ENCODE measurements at places on chromosomes 1 and 21.

DNA sequence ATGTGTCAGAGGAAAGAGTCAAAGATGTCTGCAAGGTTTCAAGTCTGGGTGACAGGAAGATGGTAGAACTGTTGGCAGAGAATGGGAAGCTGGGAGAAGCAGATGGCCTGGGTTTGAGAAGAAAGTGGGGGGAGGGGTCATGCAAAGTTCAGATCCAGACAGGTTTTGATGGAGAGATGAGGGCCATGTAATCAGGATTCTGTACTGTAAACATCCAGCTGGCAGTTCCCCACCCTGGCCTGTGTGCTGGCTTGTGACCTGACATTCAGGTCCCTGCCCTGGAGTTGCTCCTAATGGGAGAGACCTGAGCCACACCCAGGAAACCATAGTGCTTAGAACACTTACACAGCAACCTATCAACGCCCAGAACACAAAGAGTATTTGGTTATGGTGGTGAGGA is 15.6 kb upstream of the ETV3 start:
- DNase-seq = no peak

GRCh38 chr1:40014253-40014706 is 26.2 kb upstream of the CAP1 start:
- peak; percentile 68 for DNase-seq

DNA sequence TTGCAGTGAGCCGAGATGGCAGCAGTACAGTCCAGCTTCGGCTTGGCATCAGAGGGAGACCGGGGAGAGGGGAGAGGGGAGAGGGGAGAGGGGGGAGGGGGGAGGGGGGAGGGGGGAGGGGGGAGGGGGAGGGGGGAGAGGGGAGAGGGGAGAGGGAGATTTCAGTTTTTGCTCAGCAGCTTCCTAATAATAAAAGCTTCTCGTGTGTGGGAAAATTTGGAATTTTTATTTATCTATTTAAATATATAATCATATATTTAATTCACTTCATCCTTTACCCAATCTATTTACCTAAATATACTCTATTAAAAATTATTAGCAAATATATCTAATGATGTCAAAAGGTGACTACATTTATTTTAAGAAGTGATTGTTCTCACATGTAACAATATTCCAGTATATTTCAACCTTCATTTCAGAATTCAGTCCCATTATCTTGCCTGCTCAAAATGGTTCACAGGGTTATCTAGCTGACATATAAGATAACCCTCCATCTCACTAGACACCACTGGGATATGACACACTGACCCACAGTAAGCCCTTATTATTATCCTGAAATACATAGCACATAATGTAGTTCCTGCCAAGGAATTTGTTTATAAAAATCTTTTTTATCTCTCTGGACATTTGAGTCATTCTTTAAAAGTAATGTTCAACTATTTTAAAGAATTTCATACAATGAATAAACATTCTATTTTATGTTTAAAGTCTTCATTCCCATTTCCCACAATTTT is 105.9 kb downstream of the GPATCH2 start:
- peak; percentile 29 for DNase-seq

DNA sequence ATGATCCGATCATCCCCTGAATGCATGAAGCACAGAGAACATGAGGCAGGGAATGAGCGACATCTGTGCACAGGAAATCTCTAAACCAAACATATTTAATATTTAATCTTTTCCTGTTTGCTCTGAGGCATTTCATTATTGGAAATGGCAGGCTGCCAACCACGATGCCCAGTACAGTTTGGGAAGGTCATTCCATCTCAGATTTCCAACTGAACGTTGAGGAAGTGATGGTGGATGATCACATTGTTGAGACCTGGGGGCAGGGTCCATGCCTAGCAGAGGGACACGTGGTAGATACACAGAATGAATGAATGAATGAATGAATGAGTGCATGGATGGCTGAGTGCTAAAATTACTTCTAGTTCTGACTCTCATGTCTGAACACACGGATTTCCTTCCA is 15.9 kb upstream of the FASLG start:
- DNase-seq = peak; percentile 49

- DNase-seq = no peak
These were observed 16.1 kb upstream of the TMEM183A start for GRCh38 chr1:202991112-202991511.

DNA sequence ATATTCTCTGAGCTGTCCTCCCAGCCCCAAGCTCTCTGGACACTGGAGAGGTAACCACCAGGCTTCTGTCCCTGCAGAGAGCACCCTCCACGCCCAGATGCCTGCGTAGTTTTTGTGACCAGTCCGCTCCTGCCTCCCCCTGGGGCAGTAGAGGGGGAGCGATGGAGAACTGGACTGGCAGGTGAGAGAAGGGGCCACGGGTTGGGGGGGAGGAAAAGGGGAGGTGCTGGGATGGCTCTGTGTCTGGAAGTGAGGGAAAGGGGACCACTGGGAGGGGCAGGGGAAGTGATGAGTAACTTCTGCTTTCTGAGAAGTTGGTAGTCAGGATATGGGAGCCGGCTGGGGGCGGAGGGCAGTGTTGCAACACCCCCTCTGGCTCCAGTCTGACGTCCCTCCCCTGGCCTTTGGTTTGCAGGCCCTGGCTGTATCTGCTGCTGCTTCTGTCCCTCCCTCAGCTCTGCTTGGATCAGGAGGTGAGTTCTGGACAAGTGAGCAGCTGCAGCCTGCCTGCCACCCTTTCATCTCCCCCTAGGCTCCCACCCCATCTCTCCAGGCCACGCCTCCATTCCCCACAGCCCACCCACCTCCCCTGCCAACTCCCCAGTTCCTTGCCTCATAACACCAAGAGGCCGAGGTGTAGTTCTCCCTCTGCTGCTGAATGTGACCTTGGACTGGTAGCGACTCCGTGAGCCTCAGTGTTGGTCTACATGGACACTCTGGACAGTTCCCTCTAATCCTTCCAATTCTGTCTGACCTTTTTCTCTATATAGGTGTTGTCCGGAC is 3.1 kb downstream of the ADAMTSL4 start:
- peak; percentile 83 for DNase-seq

DNA sequence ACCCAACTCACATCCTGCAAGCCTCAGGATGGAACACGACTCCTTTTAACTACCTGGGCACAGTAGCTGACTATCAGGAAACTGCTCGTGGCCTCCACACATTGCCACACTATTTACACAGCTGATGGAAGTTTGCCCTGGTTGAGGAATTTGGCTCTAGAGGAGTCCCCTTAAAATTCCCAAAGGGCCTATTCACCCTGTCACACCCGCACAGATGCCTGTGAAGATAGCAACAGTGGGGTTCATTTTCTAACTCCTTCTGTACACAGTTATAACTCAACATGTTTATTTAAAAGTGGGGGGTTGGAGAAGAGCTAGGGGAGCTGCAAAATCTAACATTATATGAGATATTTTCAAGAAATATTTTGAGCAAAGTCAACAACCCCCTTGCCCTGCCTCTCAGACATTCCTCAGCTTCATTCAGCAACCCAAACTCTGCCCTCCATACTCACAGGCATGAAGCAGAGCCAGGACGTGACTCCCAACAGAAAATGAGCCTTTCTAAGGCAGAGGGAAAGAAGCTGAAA is 35.8 kb upstream of the CCN1 start:
- DNase-seq = peak; percentile 90

DNA sequence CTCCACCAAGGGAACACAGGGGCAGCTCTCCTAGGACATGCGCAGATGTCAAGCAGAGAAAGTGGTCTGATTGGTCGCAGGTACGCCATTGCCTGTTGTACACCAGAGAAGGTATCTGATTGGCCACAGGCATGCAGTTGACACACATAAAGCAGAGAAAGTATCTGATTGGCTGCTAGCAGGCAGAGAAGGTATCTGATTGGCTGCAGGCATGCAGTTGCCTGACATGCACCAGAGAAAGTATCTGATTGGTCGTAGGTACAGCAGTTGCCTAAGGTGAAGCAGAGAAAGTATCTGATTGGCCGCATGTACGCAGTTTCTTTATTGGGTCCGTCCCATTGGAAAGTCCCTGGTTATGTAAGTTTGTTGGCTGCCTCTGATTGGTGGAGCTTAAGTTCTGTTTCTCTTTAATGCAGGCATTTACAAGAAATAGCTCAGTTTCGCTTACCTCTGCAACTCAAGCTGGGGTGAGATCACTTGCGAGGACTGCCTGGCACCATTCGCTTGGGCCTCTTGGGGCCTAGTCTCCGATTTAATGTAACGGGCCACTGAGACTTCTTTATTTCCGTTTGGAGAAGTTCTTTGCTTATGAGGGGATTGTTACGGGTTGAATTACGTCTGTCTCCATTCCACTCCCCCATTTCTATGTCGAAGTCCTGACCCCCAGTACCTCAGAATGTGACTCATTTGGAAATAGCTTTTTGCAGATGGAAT is 74.2 kb downstream of the SIK1 start:
- DNase-seq = peak; percentile 28

DNA sequence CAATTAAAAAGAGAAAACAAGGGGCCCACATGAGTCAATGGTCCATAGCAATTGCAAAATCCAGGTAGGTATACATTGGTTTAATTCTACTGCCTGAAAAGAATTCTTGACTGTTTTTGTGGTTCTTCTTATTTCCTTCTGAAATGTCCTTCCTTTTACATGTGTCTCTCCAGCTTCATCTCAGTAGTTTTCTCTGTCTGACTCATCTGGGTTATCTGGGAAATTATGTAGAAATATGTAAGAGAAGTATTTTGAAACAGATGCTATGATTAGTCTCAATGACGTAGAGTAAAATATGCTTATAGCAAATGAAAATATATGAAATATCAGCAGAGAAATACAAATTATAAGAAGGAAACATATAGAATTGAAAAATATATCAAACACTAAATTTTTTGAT is 953.2 kb downstream of the BRINP3 start:
- no peak for DNase-seq

DNA sequence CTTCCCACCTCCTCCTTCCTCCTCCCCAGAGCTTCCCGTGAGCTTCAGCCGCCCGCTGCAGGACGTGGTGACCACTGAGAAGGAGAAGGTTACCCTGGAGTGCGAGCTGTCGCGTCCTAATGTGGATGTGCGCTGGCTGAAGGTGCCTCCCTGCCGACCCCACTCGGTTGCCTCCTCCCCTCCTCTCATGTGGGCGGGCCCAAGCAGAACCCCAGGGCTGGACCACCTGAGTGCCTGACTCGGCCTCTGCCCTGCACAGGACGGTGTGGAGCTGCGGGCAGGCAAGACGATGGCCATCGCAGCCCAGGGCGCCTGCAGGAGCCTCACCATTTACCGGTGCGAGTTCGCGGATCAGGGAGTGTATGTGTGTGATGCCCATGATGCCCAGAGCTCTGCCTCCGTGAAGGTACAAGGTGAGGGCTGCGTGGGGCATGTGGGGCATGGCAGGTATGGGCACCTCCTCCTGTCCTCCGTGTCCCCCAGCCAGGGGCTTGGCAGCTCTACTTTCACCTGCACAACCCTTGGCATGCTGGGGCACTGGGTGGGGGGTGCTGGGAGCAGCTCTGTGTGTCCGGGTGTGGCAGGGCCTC is 69.2 kb downstream of the OBSCN start:
- no peak for DNase-seq

DNA sequence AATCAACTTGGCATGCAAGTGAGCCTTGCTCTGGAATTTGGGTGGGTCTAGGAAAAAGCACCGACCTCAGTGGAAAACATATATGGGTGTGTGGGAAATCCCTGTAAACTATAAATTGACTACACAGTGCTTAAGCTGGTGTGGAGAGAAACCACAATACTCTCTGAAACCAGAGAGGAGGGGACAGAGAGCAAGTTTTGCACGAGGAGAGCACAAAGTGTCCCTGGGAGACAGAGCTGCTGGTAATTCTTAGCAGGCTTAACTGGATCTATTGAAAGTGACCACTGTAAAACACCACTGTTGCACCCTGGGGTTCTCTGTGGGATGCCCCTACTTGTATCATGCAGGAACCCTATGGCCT is 12.8 kb downstream of the KCNJ15 start:
- DNase-seq = no peak

DNA sequence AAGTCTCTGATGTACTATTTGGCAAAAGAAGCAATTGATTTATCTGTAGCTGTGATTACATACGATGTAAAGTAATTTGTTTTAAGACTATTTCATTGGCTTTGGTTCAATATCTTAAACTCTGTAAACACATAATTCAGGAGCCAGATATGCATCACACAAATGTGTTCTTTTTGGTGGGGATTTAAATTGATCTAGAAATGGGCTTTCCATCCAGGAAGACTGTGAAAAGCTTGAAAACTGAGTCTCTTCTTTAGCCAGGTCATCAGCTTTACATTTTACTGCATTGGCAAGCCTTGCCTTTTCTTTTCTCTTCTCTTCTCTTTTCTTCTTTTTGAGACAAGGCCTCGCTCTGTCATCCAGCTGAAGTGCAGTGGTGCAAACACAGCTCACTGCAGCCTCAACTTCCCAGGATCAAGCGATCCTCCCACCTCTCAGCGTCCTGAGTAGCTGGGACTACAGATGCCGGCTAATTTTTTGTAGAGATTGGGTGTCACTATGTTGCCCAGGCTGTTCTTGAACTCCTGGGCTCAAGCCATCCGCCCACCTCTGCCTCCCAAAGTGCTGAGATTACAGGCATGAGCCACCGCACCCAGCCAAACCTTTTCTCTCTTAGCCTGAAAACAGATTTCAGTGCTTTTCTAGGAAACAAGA is 1.4 kb downstream of the RCAN3 start:
- no peak for DNase-seq

DNA sequence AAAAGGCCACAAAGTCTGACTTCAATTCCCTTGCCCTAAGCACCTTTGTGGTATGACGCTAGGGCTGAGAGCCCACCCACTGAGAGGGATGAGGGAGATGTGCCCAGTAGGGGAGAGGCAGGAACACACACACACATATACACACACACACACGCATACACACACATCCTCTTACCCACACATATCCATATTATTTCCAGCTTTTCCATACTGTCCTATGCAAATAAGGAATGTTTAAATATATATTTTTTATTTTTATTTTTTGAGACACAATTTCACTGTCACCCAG is 3.0 kb downstream of the RAB25 start:
- no peak for DNase-seq
